ENCODE measurements at places on chromosomes 6 and 20. TPM values are rescaled to one million over a fixed set of nuclear protein-coding genes. Genes with fewer than 3 reads are reported as not detected.

Gene ADAM33
- total RNA-seq: 37.2 TPM

Gene FAM83C
- not detected for total RNA-seq

Gene KIF6
- total RNA-seq: 0.83 TPM

Gene BANF2
- total RNA-seq: not detected

Gene MOXD1
- 89.8 TPM for total RNA-seq

Gene ORC3
- 23.8 TPM for total RNA-seq

Gene UCKL1
- 27.9 TPM for total RNA-seq

Gene GINS1
- total RNA-seq: 3.0 TPM

Gene TAGAP
- total RNA-seq: not detected

- no peaks in the 10 kb centered on the region for H3K27me3 ChIP-seq
- no peak overlapping the region for H3K27ac ChIP-seq
- no peak overlapping the region for H3K4me3 ChIP-seq
- H3K4me1 ChIP-seq: no peaks in the 10 kb centered on the region
Observed at GRCh38 chr6:126167726-126168125, 172.2 kb upstream of the CENPW start.

DNA sequence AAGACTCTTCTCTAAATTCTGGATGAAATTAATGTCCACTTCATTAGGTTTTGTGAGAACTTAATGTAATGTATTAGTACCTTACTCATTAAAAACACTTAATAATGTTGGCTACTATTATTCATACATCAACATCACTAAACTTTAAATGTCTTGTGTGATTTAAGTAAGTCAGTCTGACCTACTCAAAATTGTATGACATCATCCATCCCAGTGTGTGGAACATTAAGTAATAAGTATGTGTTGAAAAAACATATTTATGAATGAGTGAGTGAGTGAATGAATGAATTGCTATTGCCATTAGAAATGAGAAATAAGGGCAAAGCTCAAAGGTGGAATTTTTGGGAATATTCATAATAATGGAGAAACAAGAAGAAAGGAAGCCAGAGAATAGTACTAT, 285.8 kb downstream of the HTR1B start:
- H3K4me1 ChIP-seq: no peaks in the 10 kb centered on the region
- no peak overlapping the region for H3K27ac ChIP-seq
- no peaks in the 10 kb centered on the region for H3K36me3 ChIP-seq

DNA sequence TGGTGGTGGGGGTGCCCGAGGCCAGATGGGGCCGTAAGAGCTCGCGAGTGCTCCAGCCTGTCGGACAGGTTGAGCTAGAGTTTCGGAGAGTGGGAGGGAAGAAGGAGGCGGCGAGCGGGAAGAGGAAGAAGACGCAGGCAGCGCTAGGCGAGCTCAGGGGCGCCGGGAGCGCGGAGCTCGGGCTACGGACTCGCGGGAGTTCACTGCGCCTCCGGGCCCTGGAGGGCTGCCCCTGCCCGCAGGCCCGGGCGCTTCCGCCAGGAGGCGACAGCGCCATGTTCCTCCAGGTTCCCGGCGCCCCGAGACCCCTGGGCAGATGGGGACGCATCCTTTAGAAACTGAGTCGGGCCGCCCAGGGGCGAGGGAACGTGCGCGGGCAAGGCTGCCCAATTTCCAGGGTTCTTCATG, 984 bp downstream of the TFAP2C start:
- H3K36me3 ChIP-seq: no peaks in the 10 kb centered on the region
- no peak overlapping the region for H3K27ac ChIP-seq
- peak; percentile 72 for DNase-seq
- H3K4me3 ChIP-seq: no peak overlapping the region

DNA sequence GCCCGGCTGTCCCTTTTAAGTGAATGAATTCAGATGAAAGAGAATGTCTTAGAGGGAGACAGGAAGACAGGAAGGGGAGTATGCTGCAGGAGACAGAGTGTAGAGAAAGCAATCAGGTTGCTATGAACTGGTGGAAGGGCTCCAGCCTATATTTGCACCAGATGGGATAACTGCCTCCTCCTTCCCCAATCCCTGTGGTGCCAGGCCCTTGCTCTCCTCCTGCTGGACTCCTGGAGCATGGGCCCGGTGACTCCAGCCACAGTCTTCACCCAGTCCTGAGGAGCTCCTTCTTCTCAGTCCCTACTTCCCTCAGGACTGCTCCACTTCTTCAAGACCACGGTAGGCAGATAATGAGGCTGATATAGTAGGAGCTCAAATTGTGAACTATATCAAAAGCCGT, 91.8 kb downstream of the TMEM200A start:
- no peaks in the 10 kb centered on the region for H3K4me1 ChIP-seq
- H3K27ac ChIP-seq: no peak overlapping the region
- no peak overlapping the region for H3K4me3 ChIP-seq
- no peak for DNase-seq
- H3K27me3 ChIP-seq: no peaks in the 10 kb centered on the region
- H3K36me3 ChIP-seq: no peaks in the 10 kb centered on the region

DNA sequence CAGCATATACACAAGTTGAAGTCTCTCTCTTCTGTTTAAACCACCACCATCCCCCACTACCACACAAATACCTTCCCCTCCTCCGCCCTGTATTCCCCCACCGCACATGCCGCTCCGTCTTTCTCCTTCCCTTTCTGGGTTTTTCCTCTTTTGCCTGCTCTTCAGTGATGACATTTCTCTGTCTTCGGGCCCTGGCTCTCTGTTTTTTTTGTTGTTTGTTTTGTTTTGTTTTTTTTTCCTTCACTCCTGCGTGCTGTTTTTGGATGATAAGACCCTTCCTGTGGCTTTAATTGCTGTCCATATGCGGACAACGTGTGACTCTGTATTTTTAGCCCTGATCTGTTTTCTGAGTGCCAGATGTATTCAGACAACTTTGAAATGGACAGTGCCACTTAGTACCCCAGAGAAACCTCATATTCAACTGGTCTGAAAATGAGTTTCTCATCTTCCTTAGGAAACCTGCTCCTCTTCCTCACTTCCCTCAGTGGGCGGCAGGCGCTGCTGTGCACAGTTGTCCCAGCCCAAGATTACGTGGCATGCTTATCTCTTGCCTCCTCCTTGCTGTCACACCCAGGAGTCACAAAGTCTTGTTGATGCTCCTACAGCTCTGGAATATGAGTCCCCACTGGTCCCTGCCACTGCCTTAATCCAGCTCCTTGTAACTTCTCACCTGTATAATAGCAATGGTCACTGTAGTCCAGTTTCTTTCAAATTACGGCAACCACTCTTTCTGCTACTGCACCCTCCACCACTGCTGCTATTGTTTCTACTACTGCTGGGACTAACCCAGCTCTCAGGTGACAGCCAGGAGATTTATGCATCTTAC, 8.2 kb downstream of the PPP1R14C start:
- H3K27me3 ChIP-seq: peaks cover 9% of the 10 kb centered on the region
- DNase-seq: no peak
- no peaks in the 10 kb centered on the region for H3K4me1 ChIP-seq
- H3K36me3 ChIP-seq: no peaks in the 10 kb centered on the region

GRCh38 chr20:45372646-45373352, 5.3 kb downstream of the TP53TG5 start:
- H3K27ac ChIP-seq: no peak overlapping the region
- DNase-seq: no peak
- H3K4me1 ChIP-seq: peaks cover 2% of the 10 kb centered on the region
- peaks cover 4% of the 10 kb centered on the region for H3K36me3 ChIP-seq
- H3K4me3 ChIP-seq: no peak overlapping the region
- H3K27me3 ChIP-seq: no peaks in the 10 kb centered on the region

- H3K27ac ChIP-seq: no peak overlapping the region
- no peaks in the 10 kb centered on the region for H3K27me3 ChIP-seq
Observed at GRCh38 chr6:126063512-126064146, 77.3 kb downstream of the TRMT11 start.

- no peaks in the 10 kb centered on the region for H3K4me1 ChIP-seq
- no peaks in the 10 kb centered on the region for H3K36me3 ChIP-seq
- no peak overlapping the region for H3K27ac ChIP-seq
- DNase-seq: no peak
Observed at GRCh38 chr20:58603721-58604120, 47.4 kb upstream of the STX16 start.

DNA sequence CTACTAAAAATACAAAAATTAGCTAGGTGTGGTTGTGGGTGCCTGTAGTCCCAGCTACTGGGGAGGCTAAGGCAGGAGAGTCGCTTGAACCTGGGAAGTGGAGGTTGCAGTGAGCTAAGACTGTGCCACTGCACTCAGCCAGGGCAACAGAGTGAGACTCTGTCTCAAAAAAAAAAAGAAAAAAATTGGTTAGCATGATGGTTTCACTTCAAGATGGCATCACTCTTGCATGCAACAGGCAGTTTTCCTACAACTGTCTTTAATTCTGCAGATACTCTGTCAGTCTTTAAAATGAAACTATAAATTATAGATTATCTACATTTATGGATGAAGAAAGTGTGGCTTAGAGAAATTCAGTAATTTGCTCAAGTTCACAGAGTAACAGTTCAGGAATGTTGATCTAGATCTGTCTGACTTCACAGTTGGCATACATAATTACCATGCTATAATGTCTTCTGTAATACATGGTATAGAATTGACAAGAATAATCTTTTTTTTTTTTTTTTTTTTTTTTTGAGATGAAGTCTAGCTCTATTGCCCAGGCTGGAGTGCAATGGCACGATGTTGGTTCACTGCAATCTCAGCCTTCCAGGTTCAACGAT, 27.0 kb downstream of the ITCH start:
- peaks cover 12% of the 10 kb centered on the region for H3K4me1 ChIP-seq
- peaks cover 3% of the 10 kb centered on the region for H3K36me3 ChIP-seq
- H3K27ac ChIP-seq: peak overlapping the region; percentile 53

- DNase-seq: no peak
- H3K4me3 ChIP-seq: no peak overlapping the region
- no peaks in the 10 kb centered on the region for H3K36me3 ChIP-seq
Observed at GRCh38 chr6:123997223-123997622, 193.6 kb downstream of the NKAIN2 start.

- H3K4me1 ChIP-seq: no peaks in the 10 kb centered on the region
- DNase-seq: no peak
- no peaks in the 10 kb centered on the region for H3K36me3 ChIP-seq
- no peak overlapping the region for H3K27ac ChIP-seq
- no peaks in the 10 kb centered on the region for H3K27me3 ChIP-seq
Observed at GRCh38 chr6:115891750-115892149, 168.9 kb downstream of the FRK start.

- no peak overlapping the region for H3K4me3 ChIP-seq
- no peaks in the 10 kb centered on the region for H3K36me3 ChIP-seq
- no peaks in the 10 kb centered on the region for H3K27me3 ChIP-seq
- DNase-seq: no peak
- no peaks in the 10 kb centered on the region for H3K4me1 ChIP-seq
Observed at GRCh38 chr20:46965477-46965876, 70.8 kb downstream of the EYA2 start.

GRCh38 chr6:155001482-155001881, 6.4 kb downstream of the TIAM2 start:
- no peak overlapping the region for H3K4me3 ChIP-seq
- no peaks in the 10 kb centered on the region for H3K36me3 ChIP-seq
- H3K4me1 ChIP-seq: no peaks in the 10 kb centered on the region
- no peak overlapping the region for H3K27ac ChIP-seq
- peaks cover 2% of the 10 kb centered on the region for H3K27me3 ChIP-seq

- peak overlapping the region; percentile 82 for H3K4me3 ChIP-seq
- H3K4me1 ChIP-seq: peaks cover 17% of the 10 kb centered on the region
- DNase-seq: no peak
- peaks cover 5% of the 10 kb centered on the region for H3K36me3 ChIP-seq
- no peaks in the 10 kb centered on the region for H3K27me3 ChIP-seq
Observed at GRCh38 chr20:3787324-3788014, 929 bp upstream of the CENPB start.

- H3K4me1 ChIP-seq: peaks cover 6% of the 10 kb centered on the region
- peak; percentile 72 for DNase-seq
- H3K36me3 ChIP-seq: no peaks in the 10 kb centered on the region
- H3K27me3 ChIP-seq: peaks cover 7% of the 10 kb centered on the region
Observed at GRCh38 chr20:35600993-35601973, 14.3 kb upstream of the SPAG4 start.

DNA sequence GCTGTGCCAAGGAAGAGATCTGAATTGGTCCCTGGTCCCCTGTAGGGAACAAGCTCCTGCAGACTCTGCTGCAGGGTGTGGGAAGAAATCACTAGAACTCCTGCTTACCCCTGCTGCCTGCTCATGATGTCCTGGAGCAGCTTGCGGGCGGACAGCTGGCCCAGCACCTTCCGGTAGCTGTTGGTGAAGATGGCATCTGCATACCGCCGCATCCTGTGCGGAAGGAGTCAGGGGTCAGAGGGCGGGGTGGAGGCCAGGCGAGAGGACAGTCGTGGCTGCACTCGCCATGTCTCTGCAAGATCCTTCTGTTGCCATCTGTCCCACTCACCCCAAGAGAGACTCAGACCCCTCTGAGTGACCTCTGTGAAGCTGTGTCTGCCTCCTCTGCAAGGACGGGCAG, 5.3 kb downstream of the GHRH start:
- no peak for DNase-seq
- H3K27ac ChIP-seq: no peak overlapping the region
- no peak overlapping the region for H3K4me3 ChIP-seq
- no peaks in the 10 kb centered on the region for H3K4me1 ChIP-seq
- H3K27me3 ChIP-seq: peaks cover 28% of the 10 kb centered on the region

DNA sequence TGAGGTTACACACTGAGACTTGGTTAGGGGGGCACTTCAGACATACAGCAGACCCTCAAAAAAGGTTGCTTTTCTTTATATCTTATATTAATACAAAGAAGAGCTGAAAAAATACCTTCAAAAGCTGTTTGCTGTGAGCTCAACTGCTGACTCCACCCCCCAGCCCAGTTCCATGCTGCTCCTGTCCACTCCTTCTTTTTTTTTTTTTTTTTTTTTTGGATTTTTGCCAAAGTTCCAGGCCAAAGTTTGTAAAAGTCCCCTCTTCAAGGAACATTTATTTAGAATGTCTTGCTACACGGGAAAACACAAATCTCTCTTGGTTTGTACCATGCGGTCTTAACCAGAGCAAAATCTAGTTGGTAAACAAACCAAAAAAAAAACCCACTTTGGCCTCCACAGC, 85.3 kb upstream of the AKAP12 start:
- peak; percentile 37 for DNase-seq
- no peaks in the 10 kb centered on the region for H3K4me1 ChIP-seq
- no peak overlapping the region for H3K4me3 ChIP-seq
